Urinary bladder (tissue), 4 donors: ENCODE measurements at places on chromosomes 16 and 17. TPM values are rescaled to one million over a fixed set of nuclear protein-coding genes. Genes with fewer than 3 reads are reported as not detected.

- peak; percentile 70 for DNase-seq
Measured at GRCh38 chr17:15456972-15457722, 10.3 kb downstream of the CDRT4 start.

DNA sequence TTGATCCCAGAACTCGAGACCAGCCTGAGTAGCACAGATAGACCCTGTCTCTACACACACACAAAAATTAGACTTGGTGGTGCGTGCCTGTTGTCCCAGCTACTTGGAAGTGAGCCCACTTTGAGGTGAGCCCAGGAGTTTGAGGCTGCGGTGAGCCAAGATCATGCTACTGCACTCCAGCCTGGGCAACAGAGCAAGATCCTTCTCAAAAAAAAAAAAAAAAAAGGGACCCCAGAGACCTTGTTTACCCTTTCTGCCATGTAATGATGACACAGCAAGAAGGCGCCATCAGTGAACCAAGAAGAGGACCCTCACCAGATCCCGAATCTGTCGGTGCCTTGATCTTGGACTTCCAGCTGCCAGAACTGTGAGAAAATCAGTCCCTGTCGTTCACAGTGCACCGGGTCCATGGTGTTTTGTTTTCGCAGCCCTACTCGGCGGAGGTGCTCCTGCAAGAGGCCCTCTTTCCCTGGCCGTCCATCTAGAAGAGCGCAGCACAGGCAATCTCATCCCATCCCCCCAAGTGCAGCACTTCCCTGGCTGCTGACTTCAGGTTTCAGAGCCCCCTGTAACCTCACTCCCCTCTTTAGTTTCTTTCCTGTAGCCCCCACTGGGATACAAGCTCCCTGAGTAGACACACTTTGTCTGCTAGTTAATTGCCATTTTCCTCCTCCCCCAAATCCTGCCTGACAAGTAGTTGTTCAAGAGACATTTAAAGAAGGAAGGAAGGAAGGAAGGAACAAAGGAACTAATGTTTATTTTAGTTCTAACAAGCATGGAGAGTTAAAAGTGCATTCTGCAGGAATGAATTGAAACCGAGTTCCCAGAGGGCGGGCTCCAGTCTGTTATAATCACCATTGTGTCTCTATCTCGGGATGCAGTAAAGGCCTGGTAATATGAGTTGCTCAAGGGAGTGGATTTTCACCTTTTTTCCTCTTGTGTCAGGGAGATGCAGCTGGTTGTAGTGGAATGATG is 115.3 kb downstream of the SNX29 start:
- DNase-seq, result no peak

- no peak for DNase-seq
Measured at GRCh38 chr17:82492643-82493225, 26.8 kb upstream of the FOXK2 start.

GRCh38 chr17:65049085-65049756 is 7.3 kb downstream of the GNA13 start:
- DNase-seq, result no peak

- DNase-seq, result no peak
Measured at GRCh38 chr16:2287916-2288547, 20.1 kb upstream of the RNPS1 start.

- no peak for DNase-seq
Measured at GRCh38 chr16:26688105-26688504, 378.6 kb upstream of the C16orf82 start.

- DNase-seq, result no peak
Measured at GRCh38 chr17:67392111-67392510, 15.0 kb downstream of the PITPNC1 start.

- DNase-seq, result no peak
Measured at GRCh38 chr17:68326681-68327080, 35.4 kb downstream of the ARSG start.

GRCh38 chr16:51155820-51156806 is 5.0 kb upstream of the SALL1 start:
- DNase-seq, result no peak

DNA sequence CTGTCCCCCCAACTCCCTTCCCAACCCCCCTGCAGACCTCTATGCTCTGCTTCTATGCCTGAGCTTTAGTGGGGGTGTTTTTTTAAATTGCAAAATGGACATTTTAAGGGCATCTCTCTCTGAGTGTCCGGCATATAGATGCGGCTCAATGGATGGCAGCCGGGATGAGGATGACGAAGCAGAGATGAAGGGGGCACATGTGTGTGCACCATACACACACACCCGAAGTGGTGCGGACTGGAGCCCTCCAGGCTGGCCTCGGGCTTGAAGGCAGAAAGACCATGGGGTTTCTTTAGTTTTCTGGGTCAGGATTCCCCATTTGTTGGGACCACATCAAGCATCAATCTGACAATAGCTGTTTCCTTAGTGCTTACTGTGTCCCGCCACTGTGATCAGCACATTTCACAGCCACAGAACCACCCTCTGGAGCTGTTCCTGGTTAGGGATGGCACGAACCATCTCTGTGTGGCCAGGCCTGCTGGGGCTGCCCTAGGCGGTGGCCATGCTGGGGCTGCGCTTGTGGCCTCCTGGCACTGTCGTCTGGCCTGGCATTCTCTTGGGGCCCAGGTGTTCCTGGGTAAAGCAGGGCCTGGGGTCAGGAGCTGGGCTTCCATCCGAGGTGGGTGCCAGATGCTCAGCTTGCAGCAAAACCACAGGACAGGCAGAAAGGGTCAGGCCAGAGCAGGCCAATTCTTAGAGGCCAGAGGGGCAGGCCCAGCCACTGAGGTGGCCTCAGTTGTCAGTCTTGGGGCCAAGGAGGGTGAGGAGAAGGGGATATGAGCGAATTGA is 49.9 kb downstream of the NT5M start:
- no peak for DNase-seq

DNA sequence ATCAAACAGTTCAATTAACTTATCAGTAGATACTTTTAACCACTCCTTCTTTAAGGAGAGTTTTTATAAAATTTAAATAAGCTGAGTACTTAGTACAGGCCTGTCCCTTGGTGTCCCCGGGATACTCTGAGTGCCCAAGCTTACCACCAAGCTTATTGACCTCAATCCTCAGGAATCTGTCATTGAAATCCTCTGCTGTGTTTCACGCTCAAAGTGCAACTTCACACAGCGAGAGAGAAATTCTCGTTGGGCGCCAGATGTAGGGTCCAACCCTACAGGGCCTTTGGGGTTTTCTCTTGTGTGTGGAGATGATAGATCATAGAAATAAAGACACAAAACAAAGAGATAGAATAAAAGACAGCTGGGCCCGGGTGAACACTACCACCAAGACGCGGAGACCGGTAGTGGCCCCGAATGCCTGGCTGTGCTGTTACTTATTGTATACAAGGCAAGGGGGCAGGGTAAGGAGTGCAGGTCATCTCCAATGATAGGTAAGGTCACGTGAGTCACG is 65.3 kb upstream of the ARL4D start:
- no peak for DNase-seq

GRCh38 chr16:49745311-49745747 is 110.6 kb downstream of the ZNF423 start:
- DNase-seq, result no peak

DNA sequence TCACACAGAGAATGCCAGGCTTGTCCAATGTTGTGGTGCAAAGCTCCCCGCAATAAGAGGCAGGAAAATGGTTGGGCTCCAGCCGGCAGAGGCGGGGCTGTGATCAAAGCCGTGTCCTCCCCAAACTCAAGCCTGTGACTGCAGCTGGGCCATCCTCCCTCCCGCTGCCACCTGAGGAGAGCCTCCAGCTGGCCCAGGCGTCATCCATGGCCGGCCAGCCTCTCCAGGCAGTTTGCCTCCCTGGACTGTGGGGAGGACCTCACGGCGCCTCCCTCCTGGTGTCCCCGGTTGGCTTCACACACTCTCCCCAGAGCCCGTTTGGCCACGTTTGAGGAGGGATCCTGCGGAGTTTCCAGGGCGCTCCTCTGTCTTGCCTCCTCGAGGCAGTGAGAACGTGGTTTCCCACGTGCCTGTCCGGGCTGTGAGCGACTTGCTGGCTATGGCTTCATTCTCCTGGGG is 134.1 kb downstream of the IRF8 start:
- DNase-seq, result no peak

DNA sequence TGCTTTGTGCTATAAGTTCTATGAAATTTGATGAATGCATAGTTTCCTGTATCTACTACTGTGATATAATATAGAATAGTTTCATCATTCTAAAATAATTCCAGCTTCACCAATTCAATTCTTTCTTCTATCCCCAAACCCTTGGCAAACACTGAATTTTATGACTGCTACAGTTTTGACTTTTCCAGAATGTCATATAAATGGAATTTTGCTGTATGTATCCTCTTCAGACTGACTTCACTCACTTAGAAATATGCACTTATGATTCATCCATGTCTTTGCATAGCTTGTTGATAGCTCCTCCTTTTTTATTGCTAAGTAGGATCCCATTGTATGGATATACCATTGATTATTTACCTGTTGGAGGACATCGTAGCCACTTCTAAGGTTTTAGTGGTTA is 89.1 kb upstream of the HS3ST3A1 start:
- DNase-seq, result no peak

DNA sequence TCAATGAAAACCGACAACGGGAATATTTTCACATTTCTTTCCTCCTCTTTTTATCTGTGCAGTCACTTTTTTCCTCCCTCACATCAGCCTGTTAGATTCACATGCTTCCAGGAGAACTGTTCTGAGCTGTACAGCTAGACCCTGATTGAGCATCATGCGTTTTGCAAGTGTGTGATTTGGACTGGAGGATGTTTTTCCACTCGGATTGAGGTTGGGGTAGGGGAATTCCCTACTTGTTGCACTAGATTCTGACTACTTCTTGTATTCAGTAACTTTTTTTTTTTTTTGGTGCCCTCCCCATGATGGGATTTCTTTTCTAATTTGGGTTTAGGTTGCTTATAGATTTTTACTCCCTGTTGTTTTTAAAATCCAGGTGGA is 4.8 kb downstream of the MSI2 start:
- DNase-seq, result no peak

- DNase-seq, result no peak
Measured at GRCh38 chr17:35046740-35047283, 16.7 kb downstream of the RFFL start.

DNA sequence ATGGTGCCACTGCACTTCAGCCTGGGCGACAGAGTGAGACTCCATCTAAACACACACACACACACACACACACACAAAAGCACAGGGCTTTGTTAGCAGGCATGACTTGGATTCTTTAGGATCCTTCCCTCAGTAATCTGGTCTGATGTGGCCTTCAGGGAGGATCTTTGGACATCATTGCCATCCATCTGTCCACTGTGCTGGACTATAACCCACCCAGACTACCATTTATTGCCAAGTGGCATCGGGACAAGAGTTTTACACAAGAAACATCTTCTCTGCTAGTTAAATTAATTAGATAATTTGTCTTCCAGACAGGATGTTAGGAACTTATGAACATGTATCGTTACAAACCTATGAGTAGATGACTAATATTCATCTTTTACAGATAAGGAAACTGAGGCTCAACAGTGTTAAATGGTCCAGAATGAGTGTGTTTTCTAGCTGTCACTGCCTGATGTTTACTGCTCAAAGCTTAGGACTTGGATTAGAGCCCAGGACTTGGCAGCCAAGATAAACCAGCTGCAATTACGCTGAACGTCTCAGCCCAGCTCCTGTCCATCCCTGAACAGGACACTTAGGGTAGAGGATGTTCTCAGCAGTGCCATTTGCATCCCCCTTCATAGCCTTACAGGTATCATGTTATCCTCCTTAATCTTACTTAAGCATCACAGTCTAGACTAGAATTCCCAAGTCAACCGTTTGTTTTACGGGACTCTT is 285.8 kb downstream of the WWOX start:
- DNase-seq, result no peak

GRCh38 chr17:47368262-47368661 is 44.5 kb downstream of the EFCAB13 start:
- peak; percentile 4 for DNase-seq

DNA sequence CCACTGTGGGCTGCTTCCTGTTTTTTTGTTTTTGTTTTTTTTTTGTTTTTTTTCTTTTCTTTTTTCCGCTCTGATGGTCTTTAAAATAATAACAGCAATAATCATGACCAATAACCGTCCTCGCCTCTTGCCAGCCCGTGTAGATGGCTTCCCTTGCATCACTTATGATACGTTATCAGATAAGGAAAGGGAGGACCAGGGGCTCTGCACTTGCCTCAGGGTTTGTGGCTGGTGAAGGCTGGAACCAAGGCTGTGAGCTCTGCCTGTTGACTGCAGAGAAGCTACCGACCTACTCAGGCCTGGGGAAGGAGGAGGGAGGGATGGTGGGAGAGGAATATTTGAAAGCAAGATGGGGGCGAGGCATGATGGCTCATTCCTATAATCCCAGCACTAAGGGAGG is 114.0 kb upstream of the SDK2 start:
- DNase-seq, result no peak

DNA sequence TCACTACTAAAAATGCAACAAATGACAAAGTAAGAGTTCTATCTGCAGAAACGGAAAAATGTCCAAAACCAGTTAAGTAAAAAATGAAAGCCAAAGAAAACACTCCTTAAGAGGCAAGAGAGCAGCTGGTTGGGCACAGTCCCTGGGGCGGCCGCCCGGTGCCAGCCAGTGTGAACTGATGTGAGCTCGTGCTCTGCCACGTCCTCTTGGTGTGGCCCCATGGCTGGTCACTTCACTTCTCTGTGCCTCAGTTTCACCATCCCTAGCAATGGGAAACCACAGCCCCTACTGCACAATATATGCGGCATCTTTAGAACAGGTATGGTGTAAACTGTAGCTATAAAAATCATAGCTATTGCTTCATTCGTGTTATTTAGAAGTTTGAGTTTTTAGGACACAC is 21.2 kb downstream of the USP36 start:
- DNase-seq, result no peak

DNA sequence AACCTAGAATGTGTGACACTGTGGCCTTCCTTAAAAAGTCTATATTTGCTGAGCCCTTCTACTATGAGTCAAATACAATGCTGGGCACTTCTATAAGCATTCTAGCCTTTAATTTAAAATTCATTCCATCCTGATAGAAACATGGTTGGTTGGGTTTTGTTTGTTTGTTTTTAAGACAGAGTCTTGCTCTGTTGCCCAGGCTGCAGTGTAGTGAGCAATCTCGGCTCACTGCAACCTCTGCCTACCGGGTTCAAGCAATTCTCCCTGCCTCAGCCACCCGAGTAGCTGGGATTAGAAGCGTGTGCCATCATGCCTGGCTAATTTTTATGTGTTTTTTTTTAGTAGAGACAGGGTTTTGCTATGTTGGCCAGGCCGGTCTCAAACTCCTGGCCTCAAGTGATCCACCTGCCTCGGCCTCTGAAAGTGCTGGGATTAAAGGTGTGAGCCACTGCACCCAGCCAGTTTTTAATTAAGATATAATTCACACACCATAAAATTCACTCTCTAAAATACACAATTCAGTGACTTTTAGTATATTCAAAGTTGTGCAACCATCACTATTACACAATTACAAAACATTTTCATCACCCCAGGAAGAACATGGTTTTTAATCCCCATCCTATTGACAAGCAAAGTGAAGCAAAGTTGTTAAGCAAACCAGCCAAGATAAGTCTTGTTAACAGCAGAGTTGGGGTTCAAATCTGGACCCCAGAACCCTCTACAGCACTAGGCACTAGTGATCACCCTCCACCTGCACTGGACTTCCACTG is 42.8 kb downstream of the CMTM4 start:
- no peak for DNase-seq

The NPIPB5 gene
- total RNA-seq, result 371 TPM

The LRRC46 gene
- total RNA-seq, result not detected

The CD300A gene
- 2.7 TPM for total RNA-seq

The KRTAP9-8 gene
- total RNA-seq, result not detected

The EPN3 gene
- 4.4 TPM for total RNA-seq

The CHST6 gene
- 1.7 TPM for total RNA-seq

The DNASE1L2 gene
- total RNA-seq, result 0.74 TPM

The KRTAP4-5 gene
- not detected for total RNA-seq

The MRPS7 gene
- total RNA-seq, result 27.0 TPM

The TBC1D3B gene
- 2.1 TPM for total RNA-seq

The KRTAP9-4 gene
- not detected for total RNA-seq
